Fibroblast of skin of abdomen (primary cell): ENCODE measurements at places on chromosomes 4 and X.

DNA sequence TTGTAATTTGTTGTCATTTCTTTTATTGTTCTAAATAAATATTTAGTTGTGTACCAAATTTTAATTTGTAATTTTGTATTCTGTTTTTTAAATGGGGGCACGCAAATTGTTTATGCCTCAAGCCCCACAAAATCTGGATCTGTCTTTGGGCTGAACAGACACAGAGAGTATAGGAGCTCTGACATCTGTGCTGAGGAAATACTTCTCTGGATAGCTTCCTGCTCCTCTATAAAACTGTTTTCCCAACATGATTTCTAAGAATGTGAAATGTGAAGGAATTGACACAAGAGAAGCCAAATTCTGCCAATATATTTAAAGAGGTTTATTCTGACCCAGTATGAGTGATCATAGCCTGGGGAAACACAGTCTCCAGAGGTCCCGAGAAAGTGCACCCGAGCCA is 93.0 kb downstream of the IL13RA2 start:
- DNase-seq: no peak

- no peak for DNase-seq
Observed at GRCh38 chr4:12875640-12876243, 608.4 kb downstream of the RAB28 start.

DNA sequence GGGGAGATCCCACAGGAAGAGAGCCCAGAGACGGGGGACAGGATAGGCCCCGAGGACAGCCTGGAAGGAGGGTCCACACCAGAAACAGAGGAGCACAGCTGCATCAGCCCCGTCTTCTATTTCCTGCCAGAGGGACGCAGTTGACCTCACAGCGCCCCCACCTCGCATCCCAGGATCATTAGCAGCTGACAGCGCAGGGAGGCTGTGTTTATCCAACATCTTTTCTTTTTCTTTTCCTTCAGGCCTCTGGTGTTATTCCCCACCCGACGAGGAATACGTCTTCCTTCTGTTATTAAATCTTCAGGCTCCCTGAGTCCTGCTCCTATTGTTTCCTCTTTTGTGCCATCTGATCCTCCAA is 75.4 kb downstream of the DCHS2 start:
- DNase-seq: no peak

GRCh38 chr4:152937336-152938236 is 1.5 kb downstream of the FHDC1 start:
- no peak for DNase-seq

DNA sequence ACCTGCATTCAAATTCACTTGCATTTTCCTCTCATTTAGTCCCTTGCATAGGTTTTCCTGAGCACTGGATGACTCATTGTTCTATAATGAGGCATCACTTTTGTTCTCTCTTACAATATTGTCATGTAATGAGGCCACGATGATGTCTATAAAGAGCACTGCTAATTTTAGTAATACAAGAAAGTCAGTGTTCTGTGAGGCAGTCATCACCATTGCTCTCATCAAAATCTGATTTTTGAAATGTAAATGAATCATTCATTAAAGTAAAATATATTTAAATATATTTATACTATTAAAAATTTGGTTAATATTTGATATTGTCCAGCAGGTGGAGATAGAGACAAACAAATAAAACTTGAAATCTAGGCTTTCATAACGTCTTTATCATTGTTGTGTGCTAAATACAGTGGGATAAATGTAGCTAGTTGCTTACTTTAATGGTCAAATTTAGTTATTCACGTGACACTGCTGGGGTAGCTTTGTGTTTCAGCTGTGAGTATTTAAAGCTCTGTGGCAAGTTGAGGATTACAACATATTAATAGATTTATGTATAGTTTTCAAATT is 15.4 kb downstream of the HMGB2 start:
- DNase-seq: peak; percentile 47
